ENCODE measurements at places on chromosomes 16 and 17.

DNA sequence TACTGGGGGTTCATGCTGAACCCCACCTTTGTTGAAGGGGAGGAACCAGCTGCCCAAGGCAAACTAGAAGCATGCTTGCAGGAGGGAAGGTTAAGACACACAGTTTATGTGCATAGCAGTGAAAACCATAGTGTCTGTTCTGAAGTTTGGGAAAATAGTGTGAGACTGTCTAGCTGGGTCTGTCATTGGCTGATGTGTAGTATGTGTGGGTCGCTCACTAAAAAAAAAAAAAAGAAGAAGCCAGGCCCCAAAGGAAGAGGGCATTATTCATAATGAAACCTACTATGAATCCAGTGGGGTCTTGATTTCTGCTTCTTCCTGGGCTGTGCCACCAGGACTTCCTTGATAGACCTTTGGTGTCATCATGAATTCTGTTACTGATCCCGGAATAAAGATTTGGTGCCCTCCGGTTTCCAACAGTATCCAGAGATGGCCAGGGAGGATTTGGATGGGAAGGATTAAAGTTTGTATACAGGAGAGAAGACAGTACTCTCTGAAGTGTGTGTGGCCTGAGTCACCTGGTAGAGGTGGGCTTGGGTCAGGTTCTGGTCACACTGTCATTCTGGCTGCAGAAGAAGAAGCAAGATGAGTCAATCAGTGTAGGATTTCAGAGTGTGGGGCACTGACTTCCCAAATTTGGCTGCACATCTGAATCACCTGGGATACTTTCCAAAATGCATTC lies 220.3 kb downstream of the PRKCA start:
- no peak for DNase-seq

- no peak for DNase-seq
These were observed 273.2 kb downstream of the MRTFB start for GRCh38 chr16:14344292-14344691.

DNA sequence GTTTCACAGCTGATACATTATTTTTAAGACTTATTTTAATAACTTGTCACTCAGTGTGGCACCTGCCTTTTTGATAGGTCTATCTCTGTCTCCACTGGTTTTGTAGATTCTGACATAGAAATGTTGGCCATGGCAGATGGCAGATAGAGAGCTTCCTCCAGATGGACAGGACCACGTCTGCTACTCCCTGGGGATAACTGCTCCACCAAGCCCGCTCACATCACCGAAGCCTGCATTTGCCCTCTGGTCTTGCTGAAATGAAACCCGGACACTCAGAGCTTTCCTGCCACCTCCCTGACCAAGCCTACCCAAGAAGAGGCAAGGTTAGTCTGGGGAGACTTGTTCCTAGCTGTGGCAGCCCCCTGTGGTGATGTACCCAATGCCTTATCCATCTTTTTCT lies 16.4 kb upstream of the HAP1 start:
- DNase-seq: no peak

GRCh38 chr16:81748476-81749198 lies 30.5 kb upstream of the PLCG2 start:
- DNase-seq: no peak

DNA sequence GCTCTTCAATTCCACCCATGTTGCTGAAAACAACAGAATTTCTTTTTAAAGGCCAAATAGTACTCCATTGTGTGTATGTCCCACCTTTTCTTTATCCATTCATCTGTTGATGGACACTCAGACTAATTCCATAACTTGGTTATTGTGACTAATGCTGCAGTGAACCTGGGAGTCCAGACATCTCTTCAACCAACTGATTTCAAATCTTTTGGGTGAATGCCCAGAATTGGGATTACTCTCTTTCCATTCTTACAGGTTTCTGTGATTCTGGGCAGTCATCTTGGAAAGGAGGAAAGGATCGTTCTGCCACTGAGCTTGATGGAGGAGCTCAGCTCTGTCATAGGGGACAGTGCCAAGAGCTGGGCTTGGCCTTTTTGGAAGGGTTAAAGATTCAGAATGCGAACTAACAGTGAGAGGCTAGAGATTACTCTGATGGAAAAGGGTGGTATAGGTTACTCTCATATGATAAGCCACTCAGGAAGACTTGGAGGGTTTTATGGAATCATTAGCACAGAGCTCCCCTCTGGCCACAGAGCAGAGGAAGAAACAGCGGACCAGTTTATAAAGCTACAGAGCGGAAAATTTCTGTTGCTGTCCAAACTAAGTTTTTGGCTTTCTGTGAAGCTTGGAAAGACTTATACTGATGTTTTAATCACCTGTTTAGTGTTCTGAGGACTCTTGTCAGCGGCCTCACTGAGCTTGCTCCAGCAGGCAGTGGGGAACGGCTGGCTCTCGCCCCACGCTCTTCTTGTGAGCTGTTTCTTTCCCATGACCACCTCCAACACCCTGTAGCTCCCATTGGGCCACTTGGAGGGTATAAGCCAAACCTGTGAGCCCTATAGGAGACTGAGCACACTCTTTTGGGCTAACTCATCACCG lies 48.3 kb downstream of the HIC1 start:
- no peak for DNase-seq

GRCh38 chr17:43125967-43126910 lies 1.1 kb upstream of the BRCA1 start:
- DNase-seq: no peak

- DNase-seq: no peak
These were observed 13.0 kb downstream of the PIP4K2B start for GRCh38 chr17:38786372-38786771.

DNA sequence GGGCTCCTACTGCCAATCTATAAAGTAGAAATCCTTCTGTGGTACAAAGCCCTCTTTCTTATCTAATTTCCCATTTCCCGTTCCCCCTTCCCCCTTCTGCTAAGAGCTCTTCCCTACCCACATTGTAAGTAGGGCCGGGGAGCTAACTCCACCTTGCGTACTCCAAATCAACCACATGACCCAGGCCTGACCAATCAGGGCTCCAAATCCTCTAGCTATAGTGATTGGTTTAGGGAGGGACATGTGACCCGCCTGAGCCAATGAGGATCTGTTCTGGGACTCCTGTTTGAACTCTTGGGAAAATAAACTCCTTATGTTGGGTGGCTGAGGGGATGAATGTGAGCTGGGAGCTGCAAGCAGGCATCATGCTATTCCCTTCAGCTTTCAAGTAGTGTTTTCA lies 40.9 kb upstream of the MEOX1 start:
- DNase-seq: no peak

DNA sequence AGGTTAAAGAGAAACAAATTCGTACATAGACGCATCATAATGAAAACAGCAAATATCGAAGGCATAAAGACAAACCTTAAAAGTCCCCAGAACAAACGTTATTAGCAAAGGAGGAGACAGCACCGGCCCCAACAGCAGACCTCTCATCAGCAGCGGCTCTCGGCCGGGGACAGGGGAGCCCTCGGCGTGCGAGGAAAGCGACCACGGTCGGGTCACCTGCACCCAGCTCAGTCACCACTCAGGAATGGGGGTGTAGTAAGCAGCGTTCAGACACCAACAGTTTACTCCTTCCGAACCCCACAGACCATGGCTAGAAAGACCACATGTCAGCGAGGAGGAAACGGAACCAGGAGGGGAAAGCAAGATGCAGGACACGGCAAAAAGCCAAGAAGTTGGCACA lies 109.3 kb upstream of the CHMP6 start:
- no peak for DNase-seq

GRCh38 chr16:12458591-12459358 lies 344.9 kb downstream of the CPPED1 start:
- DNase-seq: no peak

All from skeletal muscle cell (primary cell).